H54 (cell line): ENCODE measurements at places on chromosomes 16 and 17.
A peak's percentile ranks its signal among the peaks of the same experiment; 100 is the strongest.

GRCh38 chr17:9330141-9330540 is 245.5 kb downstream of the STX8 start:
- DNase-seq, result no peak

DNA sequence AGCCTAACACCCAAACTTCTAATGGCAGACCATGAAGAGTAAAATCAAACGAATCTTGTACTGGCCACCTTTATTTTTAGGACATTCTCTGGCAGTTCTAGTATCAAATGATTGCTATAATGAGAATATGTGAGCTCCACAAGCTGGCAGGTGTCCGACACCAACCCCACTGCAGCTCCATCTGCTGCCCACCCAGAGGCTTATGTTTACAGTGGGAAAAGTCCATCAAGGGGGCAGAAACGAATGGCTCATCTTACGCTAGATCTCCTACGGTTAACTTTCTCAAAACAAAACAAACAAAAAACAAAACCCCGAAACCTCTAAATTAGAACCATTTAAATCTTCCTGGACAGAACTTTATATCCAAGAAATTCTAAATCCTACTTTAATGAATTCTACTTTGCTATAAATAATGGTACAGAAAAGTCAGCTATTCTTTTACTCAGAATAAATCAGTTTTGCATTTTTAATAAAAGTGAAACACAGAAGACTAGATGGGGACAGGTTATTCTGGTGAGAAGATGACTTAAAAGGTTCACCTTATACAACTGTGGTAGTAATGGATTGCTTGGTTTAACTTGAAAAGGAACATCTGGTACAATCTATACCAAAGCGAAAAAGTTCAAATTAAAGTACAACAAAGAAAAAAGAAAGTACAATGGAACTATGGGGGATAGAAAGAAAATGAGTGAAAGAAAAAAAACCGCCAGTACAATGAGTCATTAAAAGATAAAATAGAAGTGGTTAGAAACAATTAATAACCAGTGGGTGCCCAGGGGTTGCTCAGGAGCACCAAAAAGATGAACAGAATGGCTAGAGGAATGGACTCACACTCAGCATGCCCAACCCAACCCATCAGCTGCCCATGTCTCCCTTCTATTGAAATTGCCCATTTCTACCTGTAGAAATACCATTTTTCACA is 40.2 kb downstream of the GRB2 start:
- DNase-seq, result no peak

- DNase-seq, result peak; percentile 51
Measured at GRCh38 chr16:14289692-14290340, 218.7 kb downstream of the MRTFB start.

DNA sequence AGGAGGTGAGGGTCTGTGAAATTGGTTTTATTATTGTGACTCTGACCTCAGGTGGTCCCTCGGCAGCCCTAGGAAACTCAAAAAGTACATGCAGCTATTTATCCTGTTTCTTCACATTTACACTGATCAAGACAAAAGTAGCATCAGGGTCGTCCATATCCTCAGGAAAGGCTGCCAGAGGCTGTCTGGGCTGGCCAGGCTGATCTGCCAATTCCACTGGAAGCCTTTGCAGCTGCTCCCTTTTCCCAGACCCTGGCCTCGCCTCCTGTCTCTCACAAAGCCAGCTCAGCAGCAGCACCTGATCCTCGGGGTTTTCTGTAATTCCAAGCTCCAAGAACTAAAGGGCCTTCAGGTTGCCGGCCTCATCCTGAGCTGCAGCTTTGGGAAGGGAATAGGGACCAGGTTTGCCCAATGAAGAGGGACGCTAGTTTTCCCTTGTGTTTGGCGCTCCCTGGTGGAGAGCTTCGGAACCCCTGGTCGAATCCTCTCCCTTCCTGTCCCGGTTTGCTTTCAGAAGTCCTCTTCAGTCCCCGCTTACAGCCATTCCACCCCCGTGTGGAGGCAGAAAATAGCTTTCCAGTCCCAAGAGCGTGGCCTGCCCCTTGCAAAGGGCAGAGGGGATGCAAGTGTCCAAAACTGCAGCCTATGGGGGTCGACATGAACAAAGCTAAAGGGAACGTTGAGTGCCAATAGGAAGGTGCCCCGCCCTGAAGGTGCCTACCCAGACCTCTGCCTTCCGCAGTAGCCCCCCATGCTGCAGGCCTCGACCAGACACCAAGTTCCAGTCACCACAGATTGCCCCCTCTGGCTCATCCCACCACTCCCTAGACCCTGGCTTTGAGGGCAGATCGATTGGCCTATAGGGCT is 13.4 kb downstream of the MFSD6L start:
- DNase-seq, result peak; percentile 46

DNA sequence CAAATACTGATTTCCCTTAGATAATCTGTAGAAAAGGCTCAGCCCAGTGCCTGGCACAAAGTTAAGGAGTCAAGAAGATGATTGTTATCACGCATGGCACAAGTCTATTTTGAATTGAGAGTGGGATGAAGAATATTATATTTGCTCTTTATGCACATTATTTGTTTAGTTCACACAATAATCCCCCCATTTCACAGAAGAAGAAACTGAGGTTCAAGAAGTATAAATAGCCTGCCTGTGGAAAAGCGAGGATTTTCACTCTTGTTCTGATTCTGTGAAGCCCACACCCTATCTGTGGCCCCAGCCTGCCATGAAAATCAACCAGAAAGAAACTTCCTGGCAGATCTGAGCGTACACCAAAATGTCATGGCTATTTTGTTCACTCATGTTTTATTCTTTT is 73.0 kb downstream of the YPEL2 start:
- no peak for DNase-seq

DNA sequence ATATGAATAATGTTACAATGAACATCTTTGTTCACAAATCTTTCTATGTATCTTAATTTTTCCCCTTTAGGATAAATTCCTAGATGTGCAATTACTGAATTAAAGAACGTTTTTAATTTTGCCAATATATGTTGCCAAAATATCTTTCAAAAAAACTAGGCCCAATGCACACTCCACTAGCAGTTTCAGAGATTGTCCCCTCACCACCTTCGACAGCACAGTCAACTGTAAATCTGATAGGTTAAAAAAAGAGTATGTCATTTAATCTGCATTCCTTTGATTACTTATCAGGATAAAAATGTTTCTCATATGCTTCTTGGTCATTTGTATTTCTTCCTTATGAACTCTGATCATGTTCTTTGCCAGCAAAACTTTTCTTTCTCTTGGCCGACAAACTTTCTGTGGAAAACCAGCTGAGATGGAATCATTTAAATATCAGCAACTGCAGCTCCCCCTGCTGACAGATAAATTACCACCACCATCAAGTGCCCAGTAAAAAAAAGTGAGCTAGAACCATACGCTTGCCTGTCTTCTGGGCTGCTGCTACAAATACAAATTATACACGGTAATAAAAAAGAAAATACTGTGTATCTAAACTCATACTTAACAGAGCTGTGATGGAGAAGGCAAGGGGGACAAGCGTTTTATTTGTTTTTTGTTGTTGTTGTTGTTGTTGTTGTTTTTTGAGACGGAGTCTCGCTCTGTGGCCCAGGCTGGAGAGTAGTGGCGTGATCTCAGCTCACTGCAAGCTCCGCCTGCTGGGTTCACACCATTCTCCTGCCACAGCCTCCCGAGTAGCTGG is 19.6 kb upstream of the KANSL1 start:
- DNase-seq, result peak; percentile 47

DNA sequence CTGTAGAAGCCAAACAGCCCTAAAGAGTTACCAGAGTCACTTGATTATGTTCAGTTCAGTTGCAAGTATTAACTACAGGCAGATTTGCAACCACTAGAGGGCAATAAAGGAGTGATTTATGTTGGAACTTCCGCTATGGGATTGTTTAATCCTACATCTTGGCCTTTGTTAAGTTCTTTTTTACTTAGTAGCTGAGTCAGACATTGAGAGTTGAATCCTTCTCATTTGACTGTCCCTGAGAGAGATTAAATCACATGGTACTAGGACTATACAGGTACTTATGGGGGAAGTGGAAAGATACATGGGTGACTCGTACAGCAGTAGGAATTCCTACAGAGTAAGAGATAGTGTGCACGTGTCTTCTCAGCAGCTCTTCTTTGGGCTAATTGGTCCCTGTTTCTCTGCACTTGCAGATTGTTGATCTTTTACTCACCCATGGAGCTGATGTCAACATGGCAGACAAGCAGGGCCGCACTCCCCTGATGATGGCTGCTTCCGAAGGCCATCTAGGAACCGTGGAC is 40.3 kb downstream of the CYB561 start:
- DNase-seq, result peak; percentile 34

GRCh38 chr17:75110234-75110937 is 617 bp downstream of the ARMC7 start:
- DNase-seq, result no peak
